Aortic smooth muscle cell (primary cell): ENCODE measurements at places on chromosomes 12 and 14. TPM values are rescaled to one million over a fixed set of nuclear protein-coding genes. Genes with fewer than 3 reads are reported as not detected.

Gene M6PR
- total RNA-seq = 327 and 416 TPM in 2 replicates

Gene TAS2R10
- 0.87 and 0.92 TPM in 2 replicates for total RNA-seq

Gene UNG
- total RNA-seq = 16.1 and 16.6 TPM in 2 replicates

Gene CD69
- not detected in 2 replicates for total RNA-seq

Gene MGST1
- 25.7 and 28.3 TPM in 2 replicates for total RNA-seq

Gene TMEM132D
- total RNA-seq = not detected in 2 replicates

Gene SOAT2
- total RNA-seq = 0.19 and 0.26 TPM in 2 replicates

Gene PSMB5
- total RNA-seq = 167 and 209 TPM in 2 replicates

Gene AQP2
- total RNA-seq = not detected in 2 replicates

Gene CCDC184
- total RNA-seq = 0.19 and 0.53 TPM in 2 replicates

Gene C3AR1
- 0.19 and 0.40 TPM in 2 replicates for total RNA-seq

Gene LGR5
- 0.79 and 2.1 TPM in 2 replicates for total RNA-seq

Gene NFE2
- not detected in 2 replicates for total RNA-seq

Gene TAS2R50
- total RNA-seq = 1.8 and 4.7 TPM in 2 replicates

Gene KANSL2
- 34.0 and 37.8 TPM in 2 replicates for total RNA-seq

Gene SLC25A47
- total RNA-seq = not detected in 2 replicates

Gene DACT1
- 3.2 and 5.3 TPM in 2 replicates for total RNA-seq

Gene LRTM2
- total RNA-seq = not detected in 2 replicates

Gene KCNMB4
- 0.26 and 0.56 TPM in 2 replicates for total RNA-seq

Gene PAH
- not detected in 2 replicates for total RNA-seq

Gene C12orf60
- 0.79 and 3.9 TPM in 2 replicates for total RNA-seq

Gene TRAFD1
- total RNA-seq = 44.5 and 46.0 TPM in 2 replicates

Gene NEMF
- total RNA-seq = 69.8 and 81.7 TPM in 2 replicates

Gene ADAM21
- 0.50 and 1.2 TPM in 2 replicates for total RNA-seq

Gene ZCCHC8
- total RNA-seq = 12.2 and 13.0 TPM in 2 replicates

Gene ABCC9
- 0.37 and 0.40 TPM in 2 replicates for total RNA-seq

Gene GARIN6
- not detected in 2 replicates for total RNA-seq
